ENCODE measurements at places on chromosomes 6 and 20. TPM values are rescaled to one million over a fixed set of nuclear protein-coding genes. Genes with fewer than 3 reads are reported as not detected.

Gene ADGRG6
- total RNA-seq = 1.5 TPM

Gene PNLDC1
- total RNA-seq = not detected

Gene QRSL1
- 20.1 TPM for total RNA-seq

Gene SLC4A11
- total RNA-seq = 2.9 TPM

Gene ERVFRD-1
- total RNA-seq = not detected

Gene UST
- 0.82 TPM for total RNA-seq

Gene SIGLEC1
- not detected for total RNA-seq

Gene CLDN20
- not detected for total RNA-seq

Gene FOXO3
- total RNA-seq = 8.0 TPM

Gene KCNG1
- total RNA-seq = 1.2 TPM

Gene HMGCLL1
- not detected for total RNA-seq

Gene DNAH8
- total RNA-seq = 0.08 TPM

Gene HCK
- total RNA-seq = not detected

Gene THEMIS
- 49.7 TPM for total RNA-seq

Gene GUCA1A
- total RNA-seq = 0.14 TPM

Gene C20orf204
- 2.5 TPM for total RNA-seq

Gene HNF4A
- not detected for total RNA-seq

Data from activated naive CD8-positive, alpha-beta T cell treated with anti-CD3 and anti-CD28 coated beads for 36 hours (primary cell).